Activated CD4-positive, alpha-beta T cell treated with anti-CD3 and anti-CD28 coated beads, Interleukin-2, amount 50 U/mL, for 24 hours (primary cell): ENCODE measurements at places on chromosomes 5 and 9.

- no peak for DNase-seq
Measured at GRCh38 chr5:89421035-89421434, 538.1 kb upstream of the MEF2C start.

GRCh38 chr5:44385291-44385900 is 3.8 kb downstream of the FGF10 start:
- no peak for DNase-seq

DNA sequence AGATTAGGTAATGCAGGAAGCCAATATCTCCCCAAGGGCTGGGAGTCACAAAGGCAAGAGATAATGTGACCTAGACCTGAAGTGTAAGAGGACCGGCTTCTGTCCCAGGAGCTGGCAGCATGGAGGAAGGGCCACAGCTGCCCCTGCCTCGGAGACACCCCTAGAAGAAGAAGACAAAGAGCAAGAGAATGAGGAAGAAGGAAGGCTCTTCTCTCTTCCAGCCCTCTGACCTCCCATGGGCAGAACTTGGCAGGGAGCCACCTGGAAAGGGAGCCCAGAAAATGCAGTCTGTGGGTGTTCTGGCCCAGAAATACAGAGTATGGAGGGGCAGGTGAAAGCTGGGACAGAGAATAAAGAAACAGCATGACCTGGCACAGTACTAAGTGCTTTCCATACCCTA is 151.0 kb downstream of the C5orf15 start:
- DNase-seq: no peak

DNA sequence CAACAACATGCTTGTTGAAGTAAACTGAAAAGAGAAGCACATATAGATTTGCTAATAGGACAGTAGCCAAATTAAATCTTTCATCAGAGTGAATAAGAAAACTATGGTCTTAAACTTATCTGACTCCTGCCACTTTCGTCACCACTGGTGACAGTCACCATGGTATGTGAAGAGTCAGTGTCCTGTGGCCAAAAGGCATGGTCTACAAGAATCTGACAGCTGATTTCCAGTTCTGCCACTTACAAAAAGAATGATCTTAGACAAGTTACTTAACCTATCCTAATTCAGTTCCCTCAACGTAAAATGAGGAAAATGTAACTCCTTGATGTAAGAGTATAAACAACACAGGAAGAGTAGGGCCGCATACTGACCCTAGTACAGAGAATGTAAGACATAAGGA is 102.0 kb downstream of the LPAR1 start:
- no peak for DNase-seq

DNA sequence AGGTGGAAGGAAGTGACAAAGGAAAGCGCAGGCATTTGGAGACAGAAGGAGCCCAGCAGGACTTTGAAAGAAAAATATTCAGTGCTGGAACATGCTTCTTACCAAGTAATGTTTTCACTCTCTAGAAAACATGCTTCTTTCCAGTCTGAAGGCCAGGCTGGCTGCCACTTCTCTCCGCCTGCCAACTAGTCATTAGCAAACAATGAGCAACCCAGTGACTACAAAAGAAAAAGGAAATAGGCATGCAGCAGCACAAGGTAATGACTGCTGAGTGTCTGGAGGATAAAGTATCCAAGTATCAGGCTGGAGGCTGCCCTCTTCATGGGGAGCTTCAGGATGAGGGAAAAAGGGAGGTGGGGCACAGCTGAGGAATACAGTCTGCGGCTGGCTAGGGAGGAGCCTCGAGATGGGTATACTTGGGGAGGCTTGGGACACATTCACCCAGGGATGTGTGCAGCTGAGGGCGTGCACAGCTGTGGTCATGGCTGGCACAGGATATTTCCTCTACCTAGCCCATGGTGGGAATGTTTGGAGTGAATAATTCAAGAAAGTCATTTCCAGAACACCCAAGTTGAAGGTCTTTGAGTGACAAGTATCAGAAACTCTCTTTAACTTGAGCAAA is 161.5 kb upstream of the KIF2A start:
- no peak for DNase-seq
